Caki2 (cell line): ENCODE measurements at places on chromosomes 7 and 10.
A peak's percentile ranks its signal among the peaks of the same experiment; 100 is the strongest.

DNA sequence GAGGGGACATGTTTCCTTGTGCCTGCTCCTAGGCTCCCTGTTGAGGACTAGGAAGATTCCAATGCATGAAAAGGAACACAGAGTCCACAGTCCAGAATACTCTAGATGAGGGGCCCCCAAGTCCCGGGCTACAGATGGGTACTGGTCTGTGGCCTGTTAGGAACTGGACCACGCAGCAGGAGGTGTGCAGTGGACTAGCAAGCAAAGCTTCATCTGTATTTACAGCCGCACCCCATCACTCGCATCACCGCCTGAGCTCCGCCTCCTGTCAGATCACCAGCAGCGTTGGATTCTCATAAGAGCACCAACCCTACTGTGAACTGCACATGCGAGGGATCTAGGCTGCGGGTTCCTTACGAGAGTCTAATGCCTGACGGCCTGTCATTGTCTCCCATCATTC, 233.0 kb upstream of the MKLN1 start:
- DNase-seq, result no peak

- no peak for DNase-seq
These were observed 125.2 kb downstream of the AMPH start for GRCh38 chr7:38506004-38506403.

- peak; percentile 7 for DNase-seq
These were observed 50.0 kb downstream of the SRI start for GRCh38 chr7:88169717-88170320.

- no peak for DNase-seq
These were observed 349.2 kb downstream of the GLRX3 start for GRCh38 chr10:130485236-130485957.

DNA sequence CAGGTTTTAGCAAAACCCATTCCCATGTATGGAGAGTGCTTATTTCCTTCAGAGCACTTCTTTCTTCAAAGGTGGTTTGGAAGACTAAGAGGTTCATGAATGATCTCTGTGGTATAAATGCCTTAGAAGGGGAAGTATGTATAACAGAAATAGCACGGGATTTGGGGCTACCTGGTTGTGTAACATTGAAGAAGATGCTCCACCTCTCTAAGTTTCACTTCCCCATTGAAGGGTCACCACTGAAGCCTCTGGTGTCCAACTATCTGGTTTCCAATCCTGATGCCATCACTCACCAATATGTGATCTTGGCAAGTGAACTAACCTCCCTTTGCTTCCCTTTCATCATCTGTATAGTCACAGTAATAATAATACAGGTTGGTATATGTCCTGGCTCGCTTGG, 37.2 kb downstream of the CYCS start:
- DNase-seq, result no peak

GRCh38 chr10:10845185-10845584, 172.5 kb upstream of the CELF2 start:
- DNase-seq, result no peak

DNA sequence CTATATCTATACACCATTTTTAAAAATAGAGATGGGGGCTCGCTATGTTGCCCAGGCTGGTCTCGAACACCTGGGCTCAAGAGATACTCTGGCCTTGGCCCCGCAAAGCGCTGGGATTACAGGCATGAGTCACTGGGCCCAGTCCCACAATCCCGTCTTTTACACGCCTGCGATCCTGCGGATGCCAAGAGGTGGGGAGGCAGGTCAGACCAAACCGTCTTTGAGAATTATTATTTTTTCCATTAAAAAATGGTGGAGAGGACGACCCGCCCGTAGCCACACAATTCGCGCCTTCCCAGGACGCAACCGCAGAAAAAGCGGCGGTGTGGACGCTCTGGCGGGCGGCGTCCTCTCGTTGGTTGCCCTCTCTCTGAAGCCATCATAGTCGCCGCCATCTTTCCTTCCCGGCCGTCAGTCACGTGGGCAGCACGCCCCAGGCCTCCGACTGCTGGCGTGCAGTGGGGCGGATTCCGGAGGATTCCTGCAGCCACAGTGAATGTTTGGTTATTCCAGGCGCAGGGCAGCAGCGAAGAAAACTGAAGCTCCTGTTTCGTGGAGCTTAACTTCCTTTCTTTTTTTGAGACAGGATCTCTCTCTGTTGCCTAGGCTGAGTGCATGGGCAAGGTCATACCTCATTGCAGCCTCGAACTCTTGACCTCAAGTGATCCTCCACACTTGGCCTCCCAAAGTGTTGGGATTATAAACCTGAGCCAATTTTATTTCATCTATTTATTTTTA, 9.9 kb upstream of the EPHB4 start:
- peak; percentile 80 for DNase-seq

GRCh38 chr10:92789067-92789466, 59.3 kb upstream of the EXOC6 start:
- DNase-seq, result no peak

DNA sequence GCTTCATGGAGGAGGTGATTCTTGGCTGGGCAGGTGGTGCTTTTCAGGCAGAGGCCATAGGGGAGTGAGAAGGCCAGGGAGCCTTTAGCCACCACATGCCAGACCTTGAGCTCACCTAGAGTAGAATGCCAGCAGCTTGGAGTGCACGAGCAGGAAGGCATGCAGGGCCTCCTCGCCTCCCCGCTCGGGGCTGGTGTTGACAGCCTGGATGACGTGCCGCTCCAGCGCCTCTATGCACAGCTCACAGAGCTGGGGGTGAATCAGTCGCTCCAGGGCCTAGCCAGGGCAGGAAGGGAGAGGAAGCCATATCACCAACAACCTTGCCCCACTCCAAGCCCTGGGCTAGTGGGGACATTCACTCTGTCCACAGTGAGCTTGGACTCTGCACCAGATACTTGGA, 15.7 kb downstream of the HPS1 start:
- DNase-seq, result peak; percentile 49

- no peak for DNase-seq
These were observed 127.3 kb downstream of the LHPP start for GRCh38 chr10:124588736-124589490.

DNA sequence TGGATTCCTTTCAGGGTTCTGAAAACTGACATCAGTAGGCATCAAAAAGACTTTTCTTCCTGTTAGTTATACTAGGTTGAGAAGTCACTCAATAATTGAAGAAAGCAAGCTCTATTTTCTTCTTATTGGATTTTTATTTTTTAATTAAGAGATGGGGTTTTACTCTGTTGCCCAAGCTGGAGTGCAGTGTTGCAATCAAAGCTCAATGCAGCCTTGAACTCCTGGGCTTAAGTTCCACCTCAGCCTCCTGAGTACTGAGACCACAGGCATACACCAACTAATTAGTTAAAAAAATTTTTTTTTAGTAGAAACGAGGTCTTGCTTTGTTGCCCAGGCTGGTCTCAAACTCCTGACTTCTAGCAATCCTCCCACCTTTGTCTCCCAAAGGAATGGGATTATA, 28.0 kb downstream of the PIP4K2A start:
- no peak for DNase-seq

DNA sequence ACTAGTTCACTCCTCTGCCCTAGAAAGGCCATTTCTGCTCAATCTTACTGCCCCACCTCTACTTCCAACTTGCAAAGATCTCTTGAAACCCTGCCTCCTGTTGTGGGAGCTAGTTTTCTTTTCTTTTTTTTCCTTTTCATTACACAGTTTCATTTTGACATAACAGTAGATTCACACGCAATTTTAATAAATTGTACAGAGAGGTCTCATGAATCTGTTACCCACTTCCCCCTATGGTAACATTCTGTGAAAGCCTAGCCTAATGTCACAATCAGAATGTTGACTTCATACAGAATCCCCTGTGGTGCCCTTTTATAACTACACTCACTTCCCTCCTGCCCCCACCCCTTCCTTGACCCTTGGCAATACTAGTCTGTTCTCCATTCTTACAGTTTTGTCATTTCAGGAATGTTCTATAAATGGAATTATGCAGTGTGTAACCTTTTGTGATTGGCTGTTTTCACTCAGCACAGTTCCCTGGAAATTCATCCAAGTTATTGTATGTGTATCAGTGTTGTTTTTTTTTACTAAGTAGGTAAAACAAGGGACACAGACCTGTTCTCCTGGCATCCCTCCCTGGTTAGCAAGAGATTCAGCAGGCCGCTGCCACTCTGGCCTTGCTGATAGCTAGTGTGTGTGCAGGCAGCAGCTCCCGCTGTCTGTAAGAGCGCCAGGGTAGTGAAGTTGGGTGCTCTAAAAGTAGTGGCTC, 21.5 kb downstream of the CHST3 start:
- DNase-seq, result no peak

DNA sequence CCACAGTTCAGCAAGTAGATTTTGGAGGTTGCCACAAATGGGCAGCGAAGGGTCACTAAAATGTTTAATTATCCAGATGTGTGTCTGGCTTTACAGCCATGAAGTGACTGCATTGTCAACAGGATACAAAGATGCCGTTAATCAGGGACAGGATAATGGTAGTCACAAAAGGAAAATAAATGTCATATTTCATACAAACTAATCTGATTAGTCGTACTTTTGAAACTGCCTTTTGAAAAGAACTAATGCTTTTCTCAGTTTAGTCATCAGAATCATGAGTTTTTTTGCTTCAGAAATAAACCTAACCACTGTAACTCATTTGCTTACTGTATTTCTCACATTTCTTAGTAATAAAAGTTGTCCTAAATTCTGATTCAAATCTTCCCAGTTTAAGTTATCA, 22.2 kb upstream of the WNT16 start:
- no peak for DNase-seq

GRCh38 chr10:100481462-100482081, 18.8 kb downstream of the WNT8B start:
- peak; percentile 84 for DNase-seq

GRCh38 chr7:23533238-23533604, 1.4 kb upstream of the TRA2A start:
- DNase-seq, result no peak

- DNase-seq, result no peak
These were observed 35.8 kb upstream of the EZH2 start for GRCh38 chr7:148919859-148920258.
